ENCODE measurements at places on chromosomes 3 and 15.

DNA sequence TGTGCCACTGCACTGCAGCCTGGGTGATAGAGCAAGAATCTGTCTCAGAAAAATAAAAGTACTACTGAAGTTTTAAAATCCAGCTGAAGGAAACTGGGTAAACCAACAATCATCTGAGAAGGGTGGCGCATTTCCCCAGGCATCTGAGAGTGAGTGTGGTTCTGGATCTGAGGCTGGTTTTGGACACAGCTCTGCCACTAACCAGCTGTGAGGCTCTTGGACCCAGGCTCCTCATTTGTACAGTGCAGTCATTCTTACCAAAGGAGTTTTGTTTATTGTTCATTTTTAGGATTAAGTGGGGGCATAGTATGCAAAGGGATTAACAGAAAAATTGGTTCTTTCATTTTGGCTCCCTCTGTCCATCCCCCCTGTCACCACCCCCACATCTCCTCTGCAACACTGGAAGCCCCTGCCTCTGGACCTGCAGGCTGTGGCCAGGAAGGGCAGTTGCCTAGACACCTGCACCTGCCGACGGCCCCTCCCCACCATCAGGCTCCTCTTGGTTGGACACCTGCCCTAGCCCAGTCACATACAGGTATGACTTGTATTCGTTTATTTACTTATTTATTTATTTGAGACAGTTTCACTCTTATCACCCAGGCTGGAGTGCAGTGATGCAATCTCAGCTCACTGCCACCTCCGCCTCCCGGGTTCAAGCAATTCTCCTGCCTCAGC, 8.8 kb downstream of the NUP210 start:
- no peak for DNase-seq

GRCh38 chr3:140151321-140151720, 216.3 kb downstream of the CLSTN2 start:
- no peak for DNase-seq

GRCh38 chr15:34808016-34808415, 12.7 kb upstream of the ACTC1 start:
- no peak for DNase-seq

DNA sequence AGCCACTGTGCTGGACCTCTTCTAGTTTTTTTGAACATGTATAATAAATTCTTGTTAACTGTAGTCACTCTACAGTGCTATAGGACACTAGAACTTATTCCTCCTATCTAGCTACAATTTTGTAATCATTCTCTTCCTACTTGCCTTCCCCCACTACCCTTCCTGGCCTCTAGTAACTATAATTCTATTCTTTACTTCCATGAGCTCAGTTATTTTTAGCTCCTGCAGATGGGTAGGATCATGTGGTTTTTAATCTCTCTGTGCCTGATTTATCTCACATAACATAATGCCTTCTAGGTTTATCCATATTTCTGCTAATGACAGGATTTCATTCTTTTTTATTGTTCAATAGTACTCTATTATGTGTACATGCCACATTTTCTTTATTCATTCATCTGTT, 113.2 kb upstream of the FGF7 start:
- DNase-seq = no peak

DNA sequence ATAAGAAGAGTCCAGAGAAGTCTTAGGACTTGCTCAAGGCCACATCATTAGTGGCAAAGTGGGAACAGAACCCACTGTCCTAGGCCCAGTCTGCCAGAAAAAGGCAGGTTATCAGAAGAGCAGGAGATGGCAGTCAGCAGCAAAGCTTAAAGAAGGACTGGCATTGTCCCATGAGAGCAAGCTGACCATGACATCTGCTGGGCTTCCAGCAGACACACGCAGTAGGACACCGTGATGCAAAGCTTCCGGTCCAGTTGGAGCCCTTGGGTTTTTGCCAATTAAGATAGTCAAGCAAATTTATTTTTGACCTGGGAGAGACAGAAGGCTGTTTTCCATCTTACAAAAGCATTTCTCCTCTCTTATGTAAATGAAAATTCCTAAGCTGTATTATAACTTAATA, 42.1 kb downstream of the ZBTB38 start:
- no peak for DNase-seq

DNA sequence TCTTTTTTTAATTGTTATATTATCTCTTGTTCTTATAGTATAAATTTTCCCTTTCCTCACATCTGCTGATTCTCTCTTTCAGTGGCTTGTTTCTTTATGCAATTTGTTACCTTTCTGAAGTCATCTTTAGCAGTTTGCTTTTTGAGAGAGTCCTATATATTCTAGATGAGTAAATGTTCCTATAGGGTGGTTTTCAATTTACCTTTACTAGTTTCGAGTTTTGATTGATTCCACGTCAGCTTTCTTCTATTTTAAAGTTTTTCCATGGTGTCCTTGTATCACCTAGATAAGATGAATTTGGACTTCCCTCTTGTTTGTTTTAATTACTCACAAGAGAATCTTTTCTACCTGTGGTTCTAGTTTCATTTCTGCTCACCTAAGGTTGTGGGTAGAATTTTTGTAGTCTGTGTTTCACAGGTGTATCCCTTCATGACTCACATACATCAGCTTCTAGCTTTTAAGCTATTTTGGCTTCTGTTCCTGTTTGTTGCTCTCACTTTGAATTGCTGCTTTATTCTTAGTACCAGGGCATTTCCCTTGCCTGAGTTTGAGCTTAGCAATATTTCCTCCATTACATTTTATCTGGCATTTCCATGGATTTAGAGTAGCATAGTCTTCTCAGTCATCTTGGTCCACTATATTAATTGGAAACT, 6.4 kb downstream of the TEX9 start:
- no peak for DNase-seq

Measured in AG08396 (cell line).